Thoracic aorta (tissue), 2 donors: ENCODE measurements at places on chromosomes 12 and 14.

DNA sequence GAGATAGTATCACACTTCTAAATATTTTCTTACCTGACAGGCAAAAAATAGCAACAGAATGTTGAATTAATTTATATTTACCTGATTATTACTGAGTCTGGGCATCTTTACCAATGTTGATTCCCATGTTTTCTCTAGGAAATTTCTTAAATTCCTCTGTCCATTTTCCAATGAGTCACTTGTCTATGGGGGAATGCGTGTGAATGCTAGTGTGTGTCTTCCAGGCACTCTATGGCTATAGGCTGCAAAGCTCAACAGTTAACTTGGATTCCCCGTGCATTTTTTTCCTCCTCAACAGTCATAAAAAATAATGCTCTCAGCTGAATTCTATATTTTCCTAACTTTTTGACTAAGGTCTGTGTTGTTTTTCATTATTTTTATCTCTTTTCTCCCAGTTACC is 1385.8 kb upstream of the FLRT2 start:
- no peak for DNase-seq

DNA sequence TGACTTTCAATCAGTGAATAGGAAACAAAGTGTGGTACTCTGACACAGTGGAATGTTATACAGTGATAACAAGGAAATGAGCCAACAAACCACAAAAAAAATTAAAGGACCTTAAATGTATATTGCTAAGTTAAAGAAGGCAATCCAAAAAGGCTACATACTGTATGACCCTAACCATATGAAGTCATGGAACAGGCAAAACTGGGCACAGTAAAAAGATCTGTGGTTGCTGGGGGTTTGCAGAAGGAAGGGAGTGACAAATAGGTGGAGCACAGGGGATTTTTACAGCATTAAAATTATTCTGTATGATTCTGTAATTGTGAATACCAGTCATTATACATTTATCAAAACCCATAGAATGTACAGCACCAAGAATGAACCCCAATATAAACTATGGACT is 112.6 kb downstream of the KCNC2 start:
- DNase-seq: no peak

DNA sequence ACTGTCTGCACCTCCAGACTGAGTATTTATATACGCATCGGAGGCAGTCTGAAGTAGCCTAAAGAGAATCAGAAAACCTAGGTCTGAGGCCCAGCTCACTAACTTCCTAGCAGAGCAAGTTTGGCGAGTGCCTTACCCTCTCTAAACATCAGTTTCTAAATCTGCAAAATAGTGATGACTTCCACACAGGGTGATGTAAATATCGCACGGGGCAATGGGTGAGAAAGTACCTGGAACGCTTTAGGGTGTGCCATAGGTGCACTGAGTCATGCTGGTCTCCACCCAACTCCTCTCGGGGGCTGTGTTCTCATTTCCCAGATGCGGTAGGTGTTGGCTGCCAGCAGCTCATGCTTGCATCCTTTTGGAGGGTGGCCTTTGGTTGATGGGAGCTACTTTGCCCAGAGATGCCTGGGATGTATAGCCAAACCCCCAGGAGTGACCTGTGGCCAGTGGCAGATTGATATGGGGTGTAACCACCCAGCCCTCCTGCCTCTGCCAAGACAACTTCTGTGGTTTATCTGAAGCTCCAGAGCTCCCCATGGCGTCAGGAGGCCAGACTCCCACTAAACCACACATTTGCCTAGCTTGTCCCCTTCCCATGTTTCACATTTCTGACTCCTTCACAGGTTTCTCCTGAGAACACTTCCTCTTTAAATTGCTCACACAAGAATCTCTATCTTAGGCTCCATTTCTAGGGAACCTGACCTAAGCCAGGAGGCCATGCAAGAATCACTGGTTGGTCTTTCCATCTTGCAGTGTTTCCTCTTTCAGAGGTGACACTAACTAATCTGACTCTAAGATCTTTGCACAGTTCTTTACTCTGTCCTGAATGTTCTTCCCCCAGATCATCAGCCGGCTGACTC is 62.0 kb upstream of the TUNAR start:
- DNase-seq: no peak

DNA sequence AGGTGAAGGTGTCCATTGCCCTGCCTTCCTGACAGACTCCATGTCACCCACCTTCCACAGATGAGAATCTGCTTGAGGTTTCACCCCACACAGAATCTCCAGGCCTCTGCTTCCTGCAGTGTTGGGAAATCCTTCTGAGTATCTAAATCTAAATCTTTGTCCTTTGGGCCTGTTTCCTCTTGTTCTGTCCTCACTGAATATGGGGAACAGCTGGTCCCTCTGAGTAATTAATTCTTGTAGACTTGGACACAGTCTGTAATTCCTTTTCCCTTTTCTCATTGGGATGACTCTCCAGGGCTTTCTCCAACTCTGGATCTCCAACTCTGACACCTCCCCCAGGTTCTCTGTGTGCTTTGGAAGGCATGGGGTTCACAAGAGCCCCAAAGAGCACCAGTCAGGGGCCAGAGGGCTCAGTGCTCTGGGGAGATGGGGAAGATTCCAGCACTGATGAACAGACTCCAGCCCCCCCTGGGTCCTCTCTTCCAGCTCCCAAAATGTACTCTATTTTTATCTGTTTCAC is 2.3 kb upstream of the ACVRL1 start:
- no peak for DNase-seq

- DNase-seq: no peak
Observed at GRCh38 chr12:29081101-29081500, 68.0 kb upstream of the FAR2 start.
